ENCODE measurements at places on chromosomes 1 and 21.

DNA sequence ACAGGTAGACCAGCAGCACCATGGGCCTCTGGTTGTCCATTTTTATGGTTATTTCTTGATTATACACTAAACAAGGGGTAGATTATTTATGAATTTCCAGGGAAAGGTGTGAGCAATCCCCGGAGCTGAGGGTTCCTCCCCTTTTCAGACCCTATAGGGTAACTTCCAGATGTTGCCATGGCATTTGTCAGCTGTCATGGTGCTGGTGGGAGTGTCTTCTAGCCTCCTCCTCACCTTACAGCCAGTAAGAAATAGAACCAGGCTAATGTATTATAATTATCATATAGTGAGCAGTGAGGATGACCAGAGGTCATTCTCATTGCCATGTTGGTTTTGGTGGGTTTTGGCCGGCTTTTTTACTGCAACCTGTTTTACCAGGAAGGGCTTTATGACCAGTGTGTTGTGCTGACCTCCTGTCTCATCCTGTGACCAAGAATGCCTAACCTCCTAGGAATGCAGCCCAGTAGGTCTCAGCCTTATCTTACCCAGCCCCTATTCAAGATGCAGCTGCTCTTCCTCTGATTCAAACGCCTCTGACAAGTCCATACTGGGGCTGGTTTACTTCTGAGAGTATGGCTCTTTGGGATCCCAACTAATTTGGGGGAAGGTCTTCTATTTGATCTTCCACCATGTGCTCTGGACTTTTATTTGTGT is 13.5 kb upstream of the TINAGL1 start:
- DNase-seq: no peak

GRCh38 chr1:51652599-51652998 is 35.7 kb downstream of the OSBPL9 start:
- DNase-seq: no peak

DNA sequence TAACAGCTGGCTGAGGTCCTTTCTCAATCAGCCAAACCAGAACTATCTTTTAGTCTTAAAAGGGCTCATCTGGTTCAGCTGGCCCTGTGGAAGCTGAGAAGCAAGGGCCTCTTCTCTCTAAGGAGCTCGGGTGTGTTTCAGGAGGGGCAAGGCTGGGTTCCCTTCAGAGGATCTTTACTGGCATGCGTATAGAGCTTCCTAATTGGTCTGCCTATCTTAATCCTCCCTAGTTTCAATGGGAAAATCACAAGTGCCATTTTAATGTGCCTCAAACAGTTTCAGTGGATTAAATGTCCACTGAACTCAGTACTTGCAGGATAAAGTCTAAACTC is 81.5 kb upstream of the LBR start:
- peak; percentile 28 for DNase-seq

DNA sequence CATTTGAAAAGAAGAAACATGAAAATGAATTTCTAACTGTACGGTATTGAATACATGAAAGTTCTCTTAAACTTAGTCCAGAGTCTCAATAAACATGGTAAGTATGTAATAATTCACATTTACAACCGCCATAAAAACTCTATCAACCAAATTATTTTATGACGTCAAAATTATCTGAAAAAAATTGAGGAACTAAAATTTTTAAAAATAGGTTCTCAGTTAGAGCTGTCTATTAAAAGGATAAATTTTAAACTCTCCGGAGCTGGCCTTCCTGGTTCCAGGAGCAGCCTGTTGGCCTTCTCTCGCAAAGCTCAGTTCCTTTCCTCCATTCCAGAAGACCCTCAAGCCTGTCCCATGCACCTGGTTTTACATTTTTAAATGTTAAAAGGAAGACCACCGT is 18.7 kb upstream of the ETS2 start:
- DNase-seq: no peak

GRCh38 chr1:203091761-203092330 is 6.0 kb upstream of the MYOG start:
- DNase-seq: no peak

Data from A673 (cell line).